ENCODE measurements at places on chromosomes 6 and 20. TPM values are rescaled to one million over a fixed set of nuclear protein-coding genes. Genes with fewer than 3 reads are reported as not detected.

The SH3BGRL2 gene
- 34.4 TPM for polyA plus RNA-seq

The MICB gene
- polyA plus RNA-seq = 11.5 TPM

- no peak for DNase-seq
Measured at GRCh38 chr20:12566596-12566995, 442.2 kb upstream of the SPTLC3 start.

DNA sequence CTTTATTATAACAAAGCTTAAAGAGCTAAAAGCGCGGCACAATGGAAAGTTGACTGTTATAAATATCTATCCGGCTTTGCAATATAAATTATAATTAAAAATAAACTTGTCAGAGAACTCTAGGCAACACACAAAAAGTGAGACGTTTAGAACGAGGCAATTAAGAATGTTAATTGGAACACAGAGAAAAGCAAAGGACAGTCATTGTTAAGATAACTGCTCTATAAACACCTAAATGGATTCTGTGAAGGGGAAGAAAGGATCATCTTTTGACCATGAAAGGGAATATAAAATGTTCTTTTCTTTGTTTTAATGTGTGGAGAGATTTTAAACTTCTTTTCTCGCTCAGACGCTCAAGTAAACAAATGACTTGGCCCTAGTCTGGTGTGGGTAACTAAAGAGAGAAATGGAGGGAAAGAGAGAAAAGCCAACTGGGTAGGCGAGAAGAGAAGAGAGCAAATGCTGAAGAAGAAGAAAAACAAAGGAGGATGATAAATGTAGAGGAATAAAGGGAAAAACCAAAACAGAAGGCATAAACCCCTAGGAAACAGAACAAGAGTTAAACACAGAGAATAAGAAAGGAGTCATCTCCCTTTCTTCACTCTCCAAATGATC lies 9.3 kb upstream of the SALL4 start:
- no peak for DNase-seq

GRCh38 chr6:52426667-52427066 lies 6.5 kb downstream of the EFHC1 start:
- DNase-seq = no peak

DNA sequence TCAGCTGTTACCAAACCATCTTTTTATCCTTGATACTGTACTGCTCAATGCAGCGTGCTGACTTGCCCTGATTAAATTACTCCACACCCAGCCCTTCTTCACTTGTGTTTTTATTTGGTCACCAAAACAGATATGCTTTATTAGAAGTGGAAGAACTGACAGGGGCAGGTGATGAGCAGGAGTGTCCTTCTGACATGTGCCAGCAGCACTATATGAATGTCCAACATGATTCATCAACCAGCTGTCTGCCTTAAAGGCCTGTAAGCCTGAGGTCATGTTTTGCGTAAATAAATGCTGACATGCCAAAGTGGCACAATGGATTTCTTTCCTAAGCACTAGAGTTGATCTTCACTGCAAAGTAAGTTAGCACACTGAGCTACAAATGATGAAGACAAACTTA lies 15.4 kb downstream of the POPDC3 start:
- DNase-seq = peak; percentile 18

- no peak for DNase-seq
Measured at GRCh38 chr6:25731721-25732120, 22.8 kb upstream of the SLC17A4 start.

GRCh38 chr6:85482206-85482904 lies 32.5 kb downstream of the NT5E start:
- no peak for DNase-seq

DNA sequence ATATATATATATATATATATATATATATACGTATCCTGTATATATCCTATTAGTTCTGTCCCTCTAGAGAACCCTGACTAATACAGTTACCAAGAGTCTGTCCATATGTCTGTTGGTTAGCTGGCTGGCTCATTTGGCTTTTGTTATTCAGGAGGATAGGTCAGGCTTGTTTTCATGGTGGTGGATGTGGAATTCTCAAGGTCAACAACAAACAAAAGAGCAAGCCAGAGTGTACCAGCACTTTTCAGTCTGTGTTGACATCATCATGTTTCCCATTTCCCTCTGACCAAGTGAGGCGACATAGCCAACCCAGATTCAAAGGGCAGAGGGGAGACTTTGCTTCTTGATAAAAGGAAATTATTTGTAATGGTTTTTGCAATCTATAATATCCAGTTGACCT lies 88.5 kb upstream of the PTCHD4 start:
- DNase-seq = no peak

DNA sequence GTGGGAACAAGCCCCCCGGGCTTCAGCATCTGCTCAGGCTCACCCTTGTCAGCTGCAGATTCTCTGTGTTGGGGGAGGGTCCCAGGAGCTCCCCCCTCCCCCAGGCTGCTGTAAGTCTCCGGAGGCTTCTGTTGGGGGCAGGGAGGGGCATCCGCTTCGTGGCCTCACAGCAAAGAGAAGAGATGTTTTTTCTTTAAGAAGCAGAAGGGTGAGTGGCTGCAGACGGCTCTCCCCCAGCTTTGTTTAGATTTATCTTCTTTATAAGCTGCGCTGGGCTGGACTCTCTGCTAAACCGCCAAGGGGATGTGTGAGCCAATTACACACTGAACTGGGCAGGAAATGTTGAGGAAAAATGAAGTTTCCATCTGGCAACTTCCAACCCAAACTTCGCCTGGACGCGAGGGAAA lies 48.7 kb upstream of the GATA5 start:
- DNase-seq = peak; percentile 15

Data from brain (organoid and tissue), 16 donors.